ENCODE measurements at places on chromosomes 5 and 9.

GRCh38 chr9:84111726-84112125 is 131.1 kb downstream of the RMI1 start:
- DNase-seq = no peak

DNA sequence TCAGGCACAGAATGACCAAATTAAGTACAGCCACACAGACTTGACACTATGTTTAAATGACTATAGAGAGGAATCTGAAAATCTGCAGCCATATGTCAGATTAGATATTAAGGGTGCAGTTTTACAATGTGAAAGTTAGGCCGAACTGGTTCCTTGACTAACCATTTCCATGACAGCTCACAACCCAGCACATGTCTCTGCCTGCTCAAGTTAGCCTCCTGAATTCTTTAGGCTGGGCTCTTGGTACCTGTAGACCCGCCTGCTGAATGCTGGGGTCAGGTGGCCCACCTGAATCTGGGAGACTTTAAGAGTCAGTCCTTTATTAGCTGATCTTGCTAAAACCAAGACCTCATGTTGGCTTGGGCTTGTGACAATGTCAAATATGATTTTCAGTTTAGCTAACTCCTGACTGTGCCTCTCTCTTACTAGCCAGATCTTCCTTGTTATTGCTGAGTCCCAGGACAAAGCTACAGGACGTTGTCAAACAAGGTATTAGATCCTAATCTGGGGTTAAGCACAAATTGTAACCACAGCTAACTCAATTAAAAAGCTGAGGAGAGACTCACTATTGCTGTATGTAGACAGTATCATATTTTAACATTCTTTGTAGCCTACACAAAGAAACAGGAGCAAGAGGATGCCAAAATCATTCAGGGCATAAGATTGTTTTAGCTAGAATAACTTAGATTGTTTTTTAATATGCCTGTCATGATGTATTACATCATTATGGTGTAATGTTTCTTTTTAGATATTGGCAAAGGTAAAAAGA is 490.9 kb downstream of the SEMA5A start:
- DNase-seq = no peak

GRCh38 chr5:68928617-68929302 is 165.1 kb upstream of the SLC30A5 start:
- no peak for DNase-seq

- DNase-seq = no peak
These were observed 268.9 kb downstream of the ASTN2 start for GRCh38 chr9:117145811-117146490.

- DNase-seq = no peak
These were observed 5.0 kb downstream of the GBGT1 start for GRCh38 chr9:133158695-133159094.

DNA sequence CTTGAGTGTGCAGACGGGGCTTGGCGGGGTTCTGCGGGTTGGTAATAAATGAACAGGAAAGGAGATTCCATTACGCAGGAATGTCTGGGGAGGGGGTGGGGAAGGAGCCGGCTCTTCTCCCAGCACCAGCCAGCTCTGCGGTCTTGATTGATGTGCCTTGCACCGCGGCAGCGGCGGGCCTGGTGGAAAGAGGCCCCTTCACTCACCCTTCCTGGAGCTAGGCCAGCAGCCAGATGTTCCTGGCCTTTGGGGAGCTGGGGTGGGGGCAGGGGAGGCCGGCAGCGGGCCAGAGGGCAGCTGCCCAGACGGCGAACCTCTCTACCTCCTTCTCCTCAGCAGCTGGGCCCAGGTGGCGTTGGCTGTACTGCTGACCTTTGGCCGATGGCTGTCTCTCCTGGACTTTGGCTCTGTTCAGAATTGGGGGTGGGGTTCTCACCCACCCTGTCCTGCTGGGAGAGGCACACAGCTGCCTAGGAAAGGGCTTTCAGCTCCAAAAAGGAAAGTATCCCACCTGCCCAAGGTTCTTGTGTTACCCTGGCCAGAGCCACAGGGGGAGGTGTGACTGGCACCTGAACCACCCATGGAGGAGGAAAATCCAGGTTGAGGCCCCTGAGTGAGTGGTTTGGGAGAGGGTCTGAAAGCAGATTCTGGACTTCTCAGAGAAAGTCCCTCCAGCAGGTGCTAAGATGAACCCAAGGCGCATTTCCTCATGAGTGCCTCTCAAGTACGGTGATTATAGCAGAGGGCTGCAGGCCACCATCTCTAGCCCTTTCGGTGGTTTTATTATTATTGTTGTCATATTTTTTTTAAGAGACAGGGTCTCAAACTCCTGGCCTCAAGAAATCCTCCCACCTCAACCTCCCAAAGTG is 58.0 kb upstream of the SYNPO start:
- DNase-seq = no peak

DNA sequence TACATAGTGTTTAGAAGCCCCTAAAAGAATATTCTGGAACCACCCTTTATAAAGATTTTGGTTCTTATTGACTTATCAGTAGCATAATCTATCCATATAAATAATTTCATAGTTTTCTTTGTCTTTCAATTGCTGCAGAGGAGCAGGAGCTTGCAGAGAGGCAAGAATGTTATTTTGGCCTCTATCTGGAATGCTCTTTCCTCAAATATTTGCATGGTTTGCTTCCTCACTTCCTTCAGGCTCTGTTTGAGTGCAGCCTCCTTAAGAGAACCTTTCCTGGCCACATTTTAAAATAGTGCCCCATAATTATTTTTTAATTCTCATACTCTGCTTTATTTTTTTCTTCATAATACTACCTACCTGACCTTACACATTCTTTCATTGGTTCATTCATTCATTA is 1.5 kb downstream of the C5 start:
- DNase-seq = no peak

DNA sequence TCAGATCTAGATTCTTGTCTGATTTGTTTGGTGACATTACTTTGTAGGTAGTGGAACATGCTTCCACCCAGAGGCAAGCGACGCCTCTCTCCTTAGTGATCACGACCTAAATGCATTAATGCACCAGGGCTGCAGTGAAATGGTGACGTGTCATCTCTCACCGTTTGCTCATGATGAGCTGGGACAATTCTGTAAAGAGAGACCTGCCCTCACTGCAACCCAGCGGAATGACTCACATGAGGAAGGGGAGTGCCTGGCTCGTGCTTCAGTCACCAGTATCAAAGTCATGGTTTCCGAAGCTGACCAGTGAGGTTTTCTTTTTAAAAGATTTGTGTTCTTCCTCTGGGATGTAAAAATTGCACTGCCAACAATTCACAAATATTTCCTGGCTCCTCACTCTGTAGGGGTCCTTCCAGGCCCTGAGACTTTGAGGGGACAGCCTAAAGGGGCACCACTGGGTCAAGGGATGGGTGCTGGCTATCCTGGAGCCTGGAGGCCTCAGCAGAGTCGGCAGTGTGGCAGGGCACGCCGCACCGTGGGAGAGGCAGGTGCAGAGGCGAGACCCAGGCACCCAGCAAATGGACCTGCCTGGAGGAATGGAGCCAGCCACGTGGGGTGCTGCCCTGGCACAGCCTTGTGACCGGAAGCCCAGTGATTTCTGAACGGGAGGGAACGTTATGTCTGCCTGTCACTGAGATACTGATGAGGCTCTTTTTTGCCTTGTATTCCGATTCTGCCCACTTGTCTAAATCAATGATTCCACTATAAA is 17.3 kb downstream of the QSOX2 start:
- peak; percentile 25 for DNase-seq

DNA sequence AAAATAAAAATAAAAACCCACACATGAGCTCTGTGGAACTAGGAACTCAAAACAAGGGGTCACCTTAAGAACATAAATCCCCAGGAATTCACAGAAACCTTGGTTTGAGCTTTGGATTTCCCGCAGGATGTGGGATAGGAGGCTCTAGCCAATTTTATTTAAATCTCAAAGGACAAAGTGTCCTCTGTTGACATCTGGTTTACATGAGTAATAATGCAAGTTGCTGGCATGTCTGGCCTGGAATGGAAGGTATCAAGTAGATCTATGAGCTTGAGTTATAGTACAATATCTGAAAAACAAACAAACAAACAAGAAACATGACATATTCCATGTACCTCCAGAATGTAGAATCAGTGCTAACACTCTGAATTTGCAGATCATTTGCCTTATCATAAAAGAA is 94.2 kb upstream of the SLIT3 start:
- no peak for DNase-seq

Data from mesendoderm (in vitro differentiated cells).